Naive thymus-derived CD8-positive, alpha-beta T cell (primary cell): ENCODE measurements at places on chromosomes 13 and 19. TPM values are rescaled to one million over a fixed set of nuclear protein-coding genes. Genes with fewer than 3 reads are reported as not detected.

The ZSCAN1 gene
- total RNA-seq = not detected

The NXNL1 gene
- total RNA-seq = not detected

The ZNF626 gene
- 17.1 TPM for total RNA-seq

The ADGRE2 gene
- not detected for total RNA-seq

The CHAMP1 gene
- 27.3 TPM for total RNA-seq

The KLHL1 gene
- total RNA-seq = not detected

GRCh38 chr19:46753420-46754155, 7.3 kb upstream of the STRN4 start:
- H3K27ac ChIP-seq = no peak overlapping the region
- H3K4me1 ChIP-seq = peaks cover 12% of the 10 kb centered on the region
- peak; percentile 65 for DNase-seq
- H3K36me3 ChIP-seq = peaks cover 30% of the 10 kb centered on the region
- H3K27me3 ChIP-seq = no peaks in the 10 kb centered on the region
- no peak overlapping the region for H3K4me3 ChIP-seq

DNA sequence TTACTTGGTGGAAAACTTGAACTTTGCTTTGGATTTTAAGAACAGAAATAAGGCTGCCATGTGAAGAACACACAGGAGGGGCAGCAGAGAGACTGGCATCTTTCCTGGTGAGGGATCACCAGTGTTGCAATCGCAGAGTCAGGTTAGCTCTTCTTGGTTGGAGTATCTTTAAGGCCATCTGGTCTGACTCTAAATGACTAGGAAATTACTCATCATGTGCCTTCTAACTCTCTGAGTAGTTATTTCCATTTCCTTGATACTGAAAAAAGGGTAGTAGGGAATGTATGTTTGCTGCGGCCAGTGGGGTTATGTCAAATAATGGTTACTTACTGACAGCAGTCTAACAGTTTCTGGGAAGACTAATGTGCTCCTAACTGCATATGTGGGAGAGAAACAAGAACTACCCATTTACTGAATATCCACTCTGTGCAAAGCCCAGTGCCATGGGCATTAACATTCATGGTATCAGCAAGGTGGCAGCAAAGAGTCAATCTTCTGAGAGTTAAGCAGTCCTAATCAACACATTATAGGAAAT, 122.1 kb downstream of the COG6 start:
- H3K27ac ChIP-seq = peak overlapping the region; percentile 29
- no peaks in the 10 kb centered on the region for H3K27me3 ChIP-seq
- H3K4me1 ChIP-seq = peaks cover 40% of the 10 kb centered on the region
- H3K4me3 ChIP-seq = no peak overlapping the region
- DNase-seq = no peak

DNA sequence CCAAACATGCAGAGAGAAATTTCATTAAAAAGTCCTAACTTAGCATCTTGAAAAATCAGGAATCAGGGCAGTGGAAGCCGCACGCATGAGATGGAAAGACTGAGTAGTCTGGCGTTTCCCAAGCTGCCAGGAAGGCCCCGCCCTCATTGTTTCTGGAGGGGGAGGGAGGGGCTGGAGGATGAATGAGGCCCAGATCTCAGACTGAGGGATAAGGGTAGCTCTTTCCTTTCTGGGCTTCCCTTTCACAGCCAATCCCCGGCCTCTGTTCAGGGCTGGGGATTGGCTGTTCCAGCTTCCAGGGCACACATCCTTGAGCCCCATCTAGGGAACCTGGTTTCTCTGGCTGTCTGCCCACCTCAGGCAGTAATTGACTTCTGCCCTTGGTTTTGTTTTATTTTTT, 7.3 kb downstream of the C19orf53 start:
- H3K27ac ChIP-seq = no peak overlapping the region
- H3K4me1 ChIP-seq = peaks cover 14% of the 10 kb centered on the region
- H3K27me3 ChIP-seq = no peaks in the 10 kb centered on the region
- H3K36me3 ChIP-seq = peaks cover 26% of the 10 kb centered on the region

GRCh38 chr19:4372165-4373012, 28.0 kb downstream of the SH3GL1 start:
- H3K27ac ChIP-seq = peak overlapping the region; percentile 74
- H3K27me3 ChIP-seq = no peaks in the 10 kb centered on the region
- H3K4me3 ChIP-seq = no peak overlapping the region
- H3K4me1 ChIP-seq = peaks cover 53% of the 10 kb centered on the region

- no peaks in the 10 kb centered on the region for H3K27me3 ChIP-seq
- no peaks in the 10 kb centered on the region for H3K36me3 ChIP-seq
- no peak overlapping the region for H3K4me3 ChIP-seq
Measured at GRCh38 chr13:103067751-103068555, 1.7 kb upstream of the SLC10A2 start.

DNA sequence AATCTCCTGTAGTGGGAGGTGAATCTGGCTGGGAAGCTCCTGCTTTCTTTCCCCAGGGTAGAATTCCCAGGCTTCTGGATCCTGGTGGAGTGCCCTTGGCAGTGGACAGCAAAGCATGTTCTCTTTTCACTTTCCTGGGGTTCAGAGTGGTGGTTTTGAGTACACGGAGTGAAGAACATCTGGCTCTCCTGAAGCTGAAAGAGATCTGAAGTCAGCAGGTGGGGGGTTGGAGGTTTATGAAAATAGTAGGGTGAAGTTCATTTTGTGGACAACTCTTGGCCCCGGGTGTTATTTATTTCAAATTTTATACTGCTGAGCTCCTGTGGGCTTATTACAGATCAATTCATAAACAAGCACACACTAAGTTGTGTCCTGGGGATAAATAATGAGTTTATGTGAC, 497.3 kb downstream of the KLF5 start:
- H3K27ac ChIP-seq = no peak overlapping the region
- DNase-seq = no peak
- H3K4me3 ChIP-seq = no peak overlapping the region
- H3K4me1 ChIP-seq = no peaks in the 10 kb centered on the region

- H3K4me1 ChIP-seq = no peaks in the 10 kb centered on the region
- peaks cover 4% of the 10 kb centered on the region for H3K27me3 ChIP-seq
- no peak overlapping the region for H3K27ac ChIP-seq
- DNase-seq = no peak
- H3K36me3 ChIP-seq = no peaks in the 10 kb centered on the region
Measured at GRCh38 chr13:36193151-36193855, 21.1 kb downstream of the SOHLH2 start.

GRCh38 chr13:98214707-98215106, 37.6 kb upstream of the RNF113B start:
- no peak overlapping the region for H3K4me3 ChIP-seq
- DNase-seq = no peak
- peaks cover 5% of the 10 kb centered on the region for H3K27me3 ChIP-seq
- H3K36me3 ChIP-seq = no peaks in the 10 kb centered on the region

DNA sequence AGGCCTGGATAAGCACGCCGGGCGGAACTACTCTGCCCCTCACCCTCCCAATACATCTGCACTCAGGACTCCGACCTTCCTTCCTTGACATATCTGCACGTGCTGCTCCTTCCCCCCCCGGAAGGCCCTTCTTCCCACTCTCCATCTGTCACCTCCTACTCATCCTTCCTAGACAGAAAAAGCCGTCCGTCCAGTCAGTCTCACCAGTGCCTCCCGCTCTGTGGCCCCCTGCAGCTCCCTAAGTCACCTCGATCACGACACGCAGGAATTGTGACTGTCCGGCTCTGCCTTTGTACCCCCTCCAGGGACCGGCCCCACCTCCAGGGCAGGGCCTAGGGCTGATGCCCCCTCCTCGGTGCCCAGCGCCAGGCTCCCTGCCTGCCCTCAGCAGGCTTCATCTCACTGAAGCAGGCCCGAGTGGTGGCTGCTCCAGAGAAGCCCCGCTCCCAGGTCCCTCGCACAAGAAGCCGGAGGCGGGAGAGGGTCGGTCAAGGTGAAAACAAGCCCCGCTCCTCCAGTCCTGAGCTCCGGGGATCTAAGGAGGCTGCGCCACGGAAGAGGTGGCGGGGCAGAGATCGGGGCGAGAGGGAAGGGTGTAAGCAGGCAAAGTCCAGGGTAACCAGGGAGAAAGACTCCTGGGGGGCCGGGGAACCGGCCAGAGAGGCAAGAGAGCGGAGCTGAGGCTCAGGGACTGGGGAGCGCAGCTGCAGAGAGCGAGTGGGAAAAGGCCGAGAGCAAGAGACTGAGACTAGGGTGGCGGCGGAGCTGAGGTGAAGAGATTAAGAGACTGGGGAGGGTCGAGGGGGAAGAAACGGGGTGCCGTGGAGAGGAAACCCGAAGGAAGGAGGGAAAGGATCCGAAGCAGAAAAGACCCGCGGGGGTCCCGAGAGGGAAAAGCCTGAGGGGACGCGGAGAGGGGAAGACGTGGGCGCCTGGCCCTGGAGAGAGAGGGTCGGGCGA, 1.1 kb downstream of the PPP6R1 start:
- peaks cover 64% of the 10 kb centered on the region for H3K4me1 ChIP-seq
- no peaks in the 10 kb centered on the region for H3K36me3 ChIP-seq
- no peak for DNase-seq

GRCh38 chr13:84985860-84986259, 813.4 kb downstream of the SLITRK6 start:
- H3K4me1 ChIP-seq = no peaks in the 10 kb centered on the region
- no peak for DNase-seq
- H3K27ac ChIP-seq = no peak overlapping the region
- no peak overlapping the region for H3K4me3 ChIP-seq
- no peaks in the 10 kb centered on the region for H3K36me3 ChIP-seq

- H3K4me1 ChIP-seq = no peaks in the 10 kb centered on the region
- no peaks in the 10 kb centered on the region for H3K36me3 ChIP-seq
- H3K27me3 ChIP-seq = no peaks in the 10 kb centered on the region
- H3K27ac ChIP-seq = no peak overlapping the region
Measured at GRCh38 chr13:69373747-69374425, 733.7 kb upstream of the ATXN8OS start.

DNA sequence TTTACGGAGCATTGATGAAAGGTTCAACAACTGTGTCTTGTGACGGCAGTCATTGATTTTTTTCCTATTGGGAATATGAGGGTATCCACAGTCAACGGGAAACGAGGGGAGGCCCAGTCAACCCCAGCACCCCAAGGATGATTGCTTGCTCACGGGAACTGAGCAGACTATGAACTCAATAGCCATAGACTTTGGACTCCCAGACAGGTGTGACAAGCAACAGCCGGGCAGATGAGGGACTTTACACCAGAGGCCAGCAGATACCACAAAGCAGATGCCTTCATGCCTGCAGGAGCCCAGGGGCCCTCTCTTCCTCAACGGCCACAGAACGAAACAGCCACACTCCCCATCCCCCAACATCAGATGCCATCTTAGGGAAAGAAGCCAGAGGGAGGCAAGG, 80.3 kb upstream of the FLT1 start:
- no peak overlapping the region for H3K27ac ChIP-seq
- no peak overlapping the region for H3K4me3 ChIP-seq
- no peak for DNase-seq

DNA sequence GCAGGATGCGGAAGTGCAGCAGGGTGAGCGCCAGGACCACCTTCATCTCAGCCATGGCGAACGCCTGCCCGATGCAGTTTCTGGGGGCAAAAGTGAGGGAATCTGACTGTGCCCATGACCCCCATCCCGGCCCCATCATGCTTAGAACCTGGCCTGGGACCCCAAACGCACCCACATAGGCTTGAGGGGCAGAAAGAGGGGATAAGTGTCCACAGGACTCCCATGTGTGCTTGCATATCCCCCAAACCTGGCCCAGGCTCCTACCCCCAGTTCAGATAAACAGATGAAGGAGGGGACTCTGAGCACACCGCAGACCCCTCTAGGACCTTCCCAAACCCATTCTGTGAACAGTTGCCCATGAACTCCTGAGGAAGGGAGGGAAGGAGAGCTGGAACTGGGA, 16.0 kb upstream of the CYP4F2 start:
- H3K27ac ChIP-seq = no peak overlapping the region
- no peaks in the 10 kb centered on the region for H3K4me1 ChIP-seq
- peaks cover 59% of the 10 kb centered on the region for H3K27me3 ChIP-seq
- H3K4me3 ChIP-seq = no peak overlapping the region

- H3K27ac ChIP-seq = no peak overlapping the region
- H3K36me3 ChIP-seq = no peaks in the 10 kb centered on the region
- peak overlapping the region; percentile 26 for H3K4me3 ChIP-seq
- H3K4me1 ChIP-seq = peaks cover 17% of the 10 kb centered on the region
Measured at GRCh38 chr13:74194846-74195245, 60.6 kb upstream of the KLF12 start.

GRCh38 chr13:72850959-72851677, 69.2 kb downstream of the PIBF1 start:
- H3K36me3 ChIP-seq = peaks cover 78% of the 10 kb centered on the region
- no peaks in the 10 kb centered on the region for H3K4me1 ChIP-seq

DNA sequence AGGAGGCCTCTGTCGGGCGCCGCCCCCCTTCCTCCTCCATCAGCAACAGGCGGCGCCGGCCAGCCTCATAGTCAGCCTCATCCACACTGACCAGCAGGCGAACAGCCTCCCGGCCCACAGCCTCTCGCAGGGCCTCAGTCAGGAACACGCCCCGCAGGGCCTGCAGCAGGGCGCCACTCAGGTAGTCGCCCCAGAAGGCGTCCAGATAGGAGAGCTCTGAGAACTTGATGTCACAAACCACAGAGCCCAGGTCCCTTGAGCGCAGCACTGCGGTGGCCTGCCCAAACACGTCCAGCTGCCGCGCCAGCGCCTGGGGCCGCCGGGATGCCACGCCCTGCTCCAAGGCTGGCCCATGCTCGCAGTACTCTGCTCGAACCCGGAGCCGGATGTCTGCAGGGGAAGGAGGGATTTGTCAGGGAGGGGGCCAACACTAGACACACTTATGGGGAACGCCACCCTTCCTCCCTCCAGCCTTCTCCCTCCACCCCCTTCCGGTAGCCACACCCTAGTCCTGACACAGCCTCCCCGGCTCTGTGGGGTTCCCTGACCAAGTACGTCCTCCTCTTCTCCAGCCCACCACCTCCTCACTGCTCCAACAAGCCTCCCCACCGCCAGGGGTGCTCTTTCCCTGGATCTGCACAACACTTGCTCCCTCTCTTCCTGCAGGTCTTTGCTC, 17.9 kb downstream of the DEDD2 start:
- H3K4me1 ChIP-seq = peaks cover 78% of the 10 kb centered on the region
- H3K4me3 ChIP-seq = peak overlapping the region; percentile 80
- H3K27me3 ChIP-seq = no peaks in the 10 kb centered on the region
- no peaks in the 10 kb centered on the region for H3K36me3 ChIP-seq

GRCh38 chr13:35480346-35480745, 3.9 kb upstream of the MAB21L1 start:
- no peak overlapping the region for H3K4me3 ChIP-seq
- H3K36me3 ChIP-seq = peaks cover 7% of the 10 kb centered on the region
- H3K27me3 ChIP-seq = peaks cover 37% of the 10 kb centered on the region
- DNase-seq = no peak
- peaks cover 27% of the 10 kb centered on the region for H3K4me1 ChIP-seq
